ENCODE measurements at places on chromosomes 5 and 9. TPM values are rescaled to one million over a fixed set of nuclear protein-coding genes. Genes with fewer than 3 reads are reported as not detected.

FLT4 gene
- total RNA-seq: not detected

PAX5 gene
- total RNA-seq: 0.09 TPM

TSSK1B gene
- total RNA-seq: 0.13 TPM

TMEFF1 gene
- 1.3 TPM for total RNA-seq

SELENOP gene
- total RNA-seq: not detected

ENTREP1 gene
- not detected for total RNA-seq

MEIKIN gene
- total RNA-seq: not detected

C5orf58 gene
- not detected for total RNA-seq

LCN9 gene
- total RNA-seq: not detected

- DNase-seq: no peak
- no peaks in the 10 kb centered on the region for H3K36me3 ChIP-seq
- no peak within 1 kb of the TSS for H3K27ac ChIP-seq
- H3K4me3 ChIP-seq: peak within 1 kb of the TSS; percentile 5
- peaks cover 99% of the 10 kb centered on the region for H3K27me3 ChIP-seq
- peaks cover 14% of the 10 kb centered on the region for H3K4me1 ChIP-seq
Observed at GRCh38 chr5:176629853-176630680, at the start of the genes EIF4E1B and SNCB. TSS of gene EIF4E1B (plus strand) at chr5:176630675. CDS start at chr5:176642788, 12,113 bp downstream. TSS of gene SNCB (minus strand) at chr5:176630534. CDS start at chr5:176629654, 880 bp downstream.

GRCh38 chr9:2524601-2525000 is 97.0 kb upstream of the VLDLR start:
- no peaks in the 10 kb centered on the region for H3K4me1 ChIP-seq
- H3K27me3 ChIP-seq: no peaks in the 10 kb centered on the region
- no peak overlapping the region for H3K4me3 ChIP-seq
- no peak overlapping the region for H3K27ac ChIP-seq
- no peak for DNase-seq

- peaks cover 5% of the 10 kb centered on the region for H3K4me1 ChIP-seq
- H3K27me3 ChIP-seq: no peaks in the 10 kb centered on the region
- no peaks in the 10 kb centered on the region for H3K36me3 ChIP-seq
Observed at GRCh38 chr9:35827486-35827885, 1.0 kb downstream of the FAM221B start.

GRCh38 chr5:126656401-126657007 is 55.8 kb downstream of the PHAX start:
- H3K4me1 ChIP-seq: peaks cover 10% of the 10 kb centered on the region
- no peaks in the 10 kb centered on the region for H3K27me3 ChIP-seq
- H3K27ac ChIP-seq: no peak overlapping the region
- H3K36me3 ChIP-seq: no peaks in the 10 kb centered on the region
- no peak for DNase-seq

- H3K4me3 ChIP-seq: no peak overlapping the region
- DNase-seq: peak; percentile 92
- H3K27ac ChIP-seq: peak overlapping the region; percentile 81
- no peaks in the 10 kb centered on the region for H3K27me3 ChIP-seq
- peaks cover 2% of the 10 kb centered on the region for H3K36me3 ChIP-seq
Observed at GRCh38 chr9:22052376-22052945, 43.4 kb upstream of the CDKN2B start.

GRCh38 chr9:87517732-87518131 is 20.1 kb downstream of the DAPK1 start:
- peaks cover 43% of the 10 kb centered on the region for H3K4me1 ChIP-seq
- H3K36me3 ChIP-seq: peaks cover 96% of the 10 kb centered on the region
- H3K27me3 ChIP-seq: no peaks in the 10 kb centered on the region
- no peak overlapping the region for H3K4me3 ChIP-seq
- H3K27ac ChIP-seq: no peak overlapping the region

DNA sequence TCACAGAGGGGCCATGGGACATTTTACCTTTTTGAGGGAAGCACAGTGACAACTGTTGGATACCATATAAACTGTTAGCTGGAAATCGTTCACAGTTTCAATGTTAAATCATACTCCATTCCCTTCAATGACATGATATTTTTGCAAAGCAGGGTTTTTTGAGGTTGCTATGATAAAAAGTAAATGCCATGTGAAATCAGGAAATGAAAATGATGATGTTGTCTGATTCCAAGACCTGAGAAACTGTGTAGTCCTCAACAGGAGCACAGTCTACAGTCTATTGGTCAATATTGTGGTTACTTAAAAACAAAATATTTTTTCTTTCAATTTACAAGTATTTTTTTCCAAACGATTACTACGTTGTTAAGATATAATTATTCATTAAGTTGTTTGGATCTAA is 24.0 kb upstream of the ADAM19 start:
- no peaks in the 10 kb centered on the region for H3K36me3 ChIP-seq
- no peak overlapping the region for H3K27ac ChIP-seq
- H3K4me3 ChIP-seq: no peak overlapping the region
- DNase-seq: no peak
- H3K4me1 ChIP-seq: peaks cover 36% of the 10 kb centered on the region

GRCh38 chr5:96904054-96904931 is 28.0 kb downstream of the ERAP2 start:
- no peaks in the 10 kb centered on the region for H3K27me3 ChIP-seq
- no peak overlapping the region for H3K4me3 ChIP-seq
- no peak for DNase-seq

- H3K27me3 ChIP-seq: peaks cover 7% of the 10 kb centered on the region
- DNase-seq: no peak
- no peak overlapping the region for H3K27ac ChIP-seq
- H3K4me1 ChIP-seq: peaks cover 19% of the 10 kb centered on the region
Observed at GRCh38 chr9:127223810-127224177, 40.8 kb upstream of the GARNL3 start.

DNA sequence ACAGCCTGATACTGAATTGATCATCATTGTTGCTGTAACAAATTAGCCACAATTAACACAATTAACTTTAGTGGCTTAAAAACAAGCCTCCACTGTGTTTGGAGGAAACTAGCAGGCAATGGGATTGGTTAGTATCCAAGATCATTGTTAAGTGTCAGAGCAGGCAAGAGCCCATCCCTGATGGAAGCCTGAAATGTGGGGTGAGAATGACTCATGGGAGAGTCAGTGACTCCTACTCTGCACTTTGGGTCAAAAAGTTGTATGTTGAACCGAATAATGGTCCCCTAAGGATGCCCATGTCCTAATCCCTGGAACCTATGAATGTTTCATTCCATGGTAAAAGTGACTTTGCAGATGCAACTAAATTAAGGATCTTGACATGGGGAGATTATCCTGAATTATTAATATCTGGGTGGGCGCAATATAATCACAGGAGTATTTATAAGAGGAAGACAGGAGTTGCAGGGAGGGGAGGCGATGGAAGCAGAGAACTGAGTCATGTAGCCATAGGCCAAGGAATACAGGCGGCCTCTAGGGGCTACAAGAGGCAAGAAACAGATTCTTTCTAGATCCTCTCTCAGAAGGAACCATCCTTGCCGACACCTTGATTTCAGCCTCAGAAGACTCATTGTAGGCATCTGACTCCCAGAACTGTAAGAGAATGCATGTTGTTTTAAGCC is 28.8 kb downstream of the ALG2 start:
- peaks cover 3% of the 10 kb centered on the region for H3K27me3 ChIP-seq
- no peak overlapping the region for H3K4me3 ChIP-seq
- H3K4me1 ChIP-seq: peaks cover 3% of the 10 kb centered on the region
- H3K36me3 ChIP-seq: no peaks in the 10 kb centered on the region

GRCh38 chr5:73591102-73591695 is 25.7 kb downstream of the UTP15 start:
- no peaks in the 10 kb centered on the region for H3K36me3 ChIP-seq
- no peak overlapping the region for H3K27ac ChIP-seq
- DNase-seq: peak; percentile 63

DNA sequence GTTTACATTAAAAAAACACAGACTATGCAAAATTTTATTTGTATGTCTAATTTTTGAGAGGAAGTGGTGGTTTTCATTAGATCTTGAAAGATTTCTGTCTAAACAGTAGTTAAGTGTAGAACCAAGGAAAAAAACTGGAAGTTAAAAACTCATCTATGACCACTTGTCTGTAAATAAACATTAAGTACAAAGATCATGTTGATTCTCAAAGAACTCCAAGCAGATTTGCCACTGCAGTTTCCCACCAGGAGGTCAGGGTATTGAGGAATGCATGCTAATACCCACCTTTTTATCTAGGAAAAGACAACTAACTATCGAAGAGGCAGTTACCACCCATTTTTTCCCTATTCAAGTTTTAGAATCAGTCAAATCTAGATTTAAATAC is 1.9 kb downstream of the STOM start:
- DNase-seq: peak; percentile 56
- peaks cover 60% of the 10 kb centered on the region for H3K4me1 ChIP-seq
- no peaks in the 10 kb centered on the region for H3K27me3 ChIP-seq
- peaks cover 23% of the 10 kb centered on the region for H3K36me3 ChIP-seq
- H3K27ac ChIP-seq: peak overlapping the region; percentile 70

GRCh38 chr5:13609504-13609903 is 335.0 kb downstream of the DNAH5 start:
- no peaks in the 10 kb centered on the region for H3K27me3 ChIP-seq
- H3K36me3 ChIP-seq: no peaks in the 10 kb centered on the region
- H3K4me3 ChIP-seq: no peak overlapping the region

DNA sequence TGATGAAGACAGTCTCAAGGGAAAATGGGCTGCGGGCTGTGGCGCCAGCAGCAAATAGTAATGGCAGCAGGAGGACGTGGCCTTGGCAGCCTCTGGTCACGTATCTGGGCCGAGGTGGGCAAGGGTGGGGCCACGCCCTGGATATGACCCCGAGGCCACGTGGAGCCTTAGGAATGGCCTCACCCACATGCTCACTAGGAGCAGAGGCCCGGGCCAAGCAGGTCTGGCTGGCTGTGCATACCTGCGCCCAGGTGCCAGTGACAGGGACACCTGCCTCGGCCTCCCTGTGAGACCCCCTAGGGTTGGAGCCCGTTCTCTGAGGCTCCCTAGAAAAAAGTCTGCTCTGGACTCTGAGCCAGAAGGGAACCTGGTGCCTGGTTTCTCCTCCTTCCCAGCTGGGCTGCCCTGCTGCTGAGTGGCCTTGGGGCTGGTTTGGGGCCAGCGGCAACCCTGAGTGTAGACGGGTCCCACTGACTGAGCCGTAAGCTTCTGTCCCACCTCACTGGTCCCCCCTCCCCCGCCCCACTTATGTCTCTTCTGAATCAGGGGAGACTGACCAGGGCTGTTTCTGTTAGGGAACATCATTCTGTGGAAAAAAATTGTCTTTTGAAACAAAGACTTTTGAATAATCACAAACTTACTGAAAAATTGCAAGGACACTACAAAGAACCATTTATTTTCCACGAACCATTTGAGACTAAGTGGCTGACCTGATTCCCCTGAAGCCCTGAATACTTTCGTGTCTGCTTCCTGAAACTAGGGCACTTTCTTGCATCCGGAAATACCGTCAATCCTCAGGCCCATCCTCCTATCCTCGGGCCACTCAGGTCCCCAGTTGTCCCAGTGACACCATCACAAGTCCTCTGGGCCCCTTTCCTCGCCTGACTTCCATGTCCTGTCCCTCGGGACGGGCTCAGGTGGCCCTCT is 60.8 kb downstream of the WNK2 start:
- H3K4me1 ChIP-seq: no peaks in the 10 kb centered on the region
- no peak overlapping the region for H3K27ac ChIP-seq
- H3K36me3 ChIP-seq: no peaks in the 10 kb centered on the region

- H3K4me3 ChIP-seq: no peak overlapping the region
- DNase-seq: no peak
- peaks cover 24% of the 10 kb centered on the region for H3K27me3 ChIP-seq
- no peak overlapping the region for H3K27ac ChIP-seq
- H3K36me3 ChIP-seq: no peaks in the 10 kb centered on the region
Observed at GRCh38 chr9:76904661-76905457, 1.1 kb downstream of the PRUNE2 start.

GRCh38 chr5:150215979-150216944 is 26.4 kb downstream of the SLC6A7 start:
- no peaks in the 10 kb centered on the region for H3K27me3 ChIP-seq
- no peak for DNase-seq
- no peaks in the 10 kb centered on the region for H3K36me3 ChIP-seq
- H3K4me1 ChIP-seq: peaks cover 8% of the 10 kb centered on the region
- H3K27ac ChIP-seq: no peak overlapping the region

DNA sequence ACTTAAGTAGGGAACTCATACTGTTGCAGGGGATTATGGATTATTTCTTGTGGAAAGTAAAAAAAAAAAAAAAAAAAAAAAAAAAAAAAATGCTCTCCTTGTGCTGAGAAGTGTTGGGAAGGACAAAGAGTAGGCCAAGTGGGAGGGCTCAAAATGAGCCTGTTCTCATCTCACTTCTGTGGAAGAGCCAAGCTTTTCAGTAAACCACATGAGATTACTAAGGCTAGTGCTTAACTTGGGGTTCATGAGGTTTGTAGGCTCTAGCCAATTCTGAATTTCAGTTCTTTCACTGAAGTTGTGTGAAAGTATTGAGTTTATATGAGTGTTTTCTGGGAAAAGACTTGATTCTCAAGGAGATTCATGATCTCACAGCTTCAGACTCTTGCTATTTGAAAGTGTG is 23.0 kb upstream of the CEP78 start:
- H3K36me3 ChIP-seq: no peaks in the 10 kb centered on the region
- no peak overlapping the region for H3K27ac ChIP-seq
- H3K4me1 ChIP-seq: no peaks in the 10 kb centered on the region
- H3K27me3 ChIP-seq: no peaks in the 10 kb centered on the region

DNA sequence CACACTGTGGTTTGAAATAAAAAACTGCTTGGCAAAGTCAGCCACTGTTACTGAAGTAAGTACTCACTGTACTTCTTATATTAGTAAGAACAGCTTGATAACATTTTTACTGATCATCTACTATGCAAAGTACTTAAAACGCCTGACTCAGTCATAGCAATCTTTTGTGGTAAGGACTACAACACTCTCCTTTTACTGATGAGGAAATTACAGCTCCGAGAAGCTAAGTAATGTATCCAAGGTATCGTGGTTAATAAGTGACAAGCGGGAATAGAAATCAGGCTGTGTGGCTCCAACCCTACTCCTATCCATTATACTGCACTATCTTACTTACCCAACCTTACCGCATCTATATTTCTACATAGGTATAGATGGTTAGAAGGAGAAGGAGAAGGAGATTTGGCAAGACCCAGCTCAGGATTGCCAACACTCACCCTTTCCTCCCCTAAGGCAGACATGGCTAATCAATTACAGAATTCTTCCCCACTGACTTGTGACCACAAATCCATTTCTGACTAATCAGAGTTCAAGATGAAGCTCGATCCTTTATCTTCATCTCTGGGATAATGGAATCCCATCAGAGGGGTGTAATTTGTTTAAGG is 281.4 kb downstream of the SPOCK1 start:
- H3K4me1 ChIP-seq: peaks cover 64% of the 10 kb centered on the region
- peak overlapping the region; percentile 5 for H3K27ac ChIP-seq
- no peak overlapping the region for H3K4me3 ChIP-seq
- peak; percentile 29 for DNase-seq
- no peaks in the 10 kb centered on the region for H3K27me3 ChIP-seq
- H3K36me3 ChIP-seq: no peaks in the 10 kb centered on the region

DNA sequence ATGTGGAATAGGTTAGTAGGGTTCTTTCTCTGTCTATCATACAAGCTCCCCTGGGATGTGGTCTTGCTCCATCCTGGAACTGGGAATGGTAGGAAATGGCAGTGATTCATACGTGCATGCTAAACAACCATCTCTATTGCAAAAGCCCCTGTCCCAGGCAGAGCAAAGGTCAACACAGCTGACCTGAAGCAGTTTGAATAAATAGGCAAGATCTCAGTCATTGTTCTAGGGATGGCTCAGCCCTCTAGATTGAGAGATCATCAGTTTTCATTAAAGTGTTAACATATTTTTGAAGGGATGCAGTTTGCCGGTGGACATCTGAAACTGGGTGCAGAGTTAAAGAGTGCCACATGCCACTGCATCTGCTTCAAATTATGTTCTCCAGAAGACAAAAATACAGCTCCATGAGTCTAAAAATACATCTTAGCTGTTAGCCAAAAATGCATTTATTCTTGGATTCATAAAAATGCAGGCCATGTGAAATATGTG is 224.1 kb downstream of the ESM1 start:
- DNase-seq: no peak
- H3K27me3 ChIP-seq: no peaks in the 10 kb centered on the region
- no peak overlapping the region for H3K27ac ChIP-seq
- no peaks in the 10 kb centered on the region for H3K36me3 ChIP-seq

GRCh38 chr5:174410716-174411478 is 313.5 kb upstream of the MSX2 start:
- no peak for DNase-seq
- no peaks in the 10 kb centered on the region for H3K4me1 ChIP-seq
- H3K36me3 ChIP-seq: no peaks in the 10 kb centered on the region

Measured in SJSA1 (cell line).